DMS79 (cell line): ENCODE measurements at places on chromosomes 16 and 17.

- no peak for DNase-seq
Measured at GRCh38 chr16:66927918-66928649, 2.7 kb upstream of the RRAD start.

DNA sequence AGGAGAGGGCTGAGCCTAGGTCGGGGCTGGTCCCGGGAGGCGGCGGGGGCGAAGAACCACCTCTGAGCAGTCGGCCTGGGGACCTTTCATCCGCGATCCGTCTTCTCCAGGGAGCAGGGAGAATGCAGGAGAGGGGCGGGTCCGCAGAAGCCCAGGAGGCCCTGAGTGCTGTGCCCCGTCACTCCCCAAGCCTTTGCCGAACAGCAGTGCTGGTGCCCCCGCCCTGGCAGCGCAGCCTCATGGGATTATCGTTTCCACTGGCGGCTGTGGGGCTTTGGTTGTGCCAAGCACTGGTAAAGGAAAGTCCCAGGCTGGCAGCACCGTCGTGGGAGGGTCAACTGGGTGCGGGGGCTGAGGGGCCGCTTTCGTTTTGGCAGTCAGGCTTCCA, 631 bp downstream of the TBL3 start:
- DNase-seq = no peak

- DNase-seq = no peak
Measured at GRCh38 chr16:85587762-85588556, 25.2 kb upstream of the GSE1 start.

DNA sequence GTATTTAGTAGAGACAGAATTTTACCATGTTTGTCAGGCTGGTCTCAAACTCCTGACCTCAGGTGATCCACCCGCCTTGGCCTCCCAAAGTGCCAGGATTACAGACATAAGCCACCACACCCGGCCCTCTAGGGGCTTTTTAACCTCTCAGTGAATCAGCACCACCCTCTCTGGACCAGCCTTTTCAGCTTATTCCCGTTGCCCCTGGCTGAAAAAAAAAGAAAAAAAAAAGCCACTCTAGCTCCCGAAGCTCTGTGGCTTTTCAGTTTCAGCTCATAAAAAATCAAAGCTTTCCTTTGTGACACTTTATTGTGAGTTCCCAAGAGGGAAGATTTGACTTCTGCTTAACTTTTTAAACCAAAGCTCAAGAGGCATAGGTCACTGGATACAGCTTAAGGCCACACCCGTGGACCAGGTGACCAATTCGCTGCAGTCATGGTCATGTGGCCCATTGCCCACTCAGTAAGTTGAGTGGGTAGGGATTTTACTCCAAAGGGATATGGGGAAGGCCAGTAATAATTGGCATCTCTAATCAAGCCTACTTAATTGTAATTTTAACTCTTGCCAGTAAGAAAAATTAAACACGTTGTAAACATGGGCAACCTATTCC, 46.6 kb upstream of the MED13 start:
- DNase-seq = peak; percentile 63

DNA sequence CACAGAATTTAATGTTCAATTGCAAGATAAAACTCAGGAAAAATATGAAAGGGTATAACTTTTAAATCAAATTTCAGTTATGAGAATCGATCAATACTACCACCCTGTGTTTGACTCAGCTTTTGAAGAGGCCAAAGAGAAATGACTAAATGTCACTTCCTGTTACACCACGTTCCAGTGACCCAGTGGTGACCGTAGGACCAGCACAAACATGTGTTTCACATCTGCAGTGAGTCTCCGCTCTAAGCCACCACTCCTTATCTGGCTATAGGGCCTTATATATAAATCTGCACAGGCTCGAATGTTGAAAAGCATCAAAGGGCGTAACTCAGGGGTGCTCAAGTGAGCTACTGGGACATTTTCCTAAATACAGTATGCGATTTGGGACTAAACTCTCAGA, 36.1 kb downstream of the CYB5D2 start:
- DNase-seq = no peak
